ENCODE measurements at places on chromosomes 1 and 21.

DNA sequence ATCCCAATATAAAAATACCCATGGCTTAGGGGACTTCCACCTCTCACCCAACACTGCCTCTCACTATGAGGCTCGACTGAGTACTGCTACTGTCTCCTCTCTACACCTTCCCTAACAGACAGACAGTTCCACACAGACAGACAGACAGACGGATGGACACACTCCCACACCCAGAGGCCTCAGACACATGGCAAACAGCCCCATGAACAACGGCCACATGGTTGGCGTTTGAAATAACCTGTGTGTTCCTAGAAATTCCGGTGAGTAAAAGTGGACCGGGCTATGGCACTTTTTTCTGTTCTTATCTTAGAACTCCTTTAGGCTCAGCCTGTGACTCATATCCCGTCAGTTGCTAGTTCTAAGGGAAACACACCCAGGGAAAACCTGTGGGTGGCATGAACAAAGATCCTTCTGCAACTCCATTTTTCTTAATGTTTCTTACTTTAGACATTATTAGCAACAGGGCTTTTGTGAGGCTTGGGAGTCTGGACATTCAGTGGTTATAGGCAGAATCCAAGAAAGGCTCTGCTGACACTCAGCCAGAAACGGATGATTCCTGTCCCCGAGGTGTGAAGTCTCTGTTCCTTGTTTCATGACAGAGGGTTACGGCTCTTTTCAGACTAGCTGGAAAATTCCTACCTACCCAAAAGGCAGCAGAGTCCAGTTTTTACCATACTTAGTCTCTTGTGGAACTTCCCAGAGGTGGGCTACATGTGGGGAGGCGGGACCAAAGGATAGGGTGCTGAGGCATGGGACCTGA lies 90.5 kb upstream of the TLR5 start:
- DNase-seq: peak; percentile 61

GRCh38 chr1:36248250-36248894 lies 24.1 kb downstream of the THRAP3 start:
- peak; percentile 91 for DNase-seq

- DNase-seq: peak; percentile 45
These were observed 257.6 kb upstream of the USP24 start for GRCh38 chr1:55472784-55473183.

- peak; percentile 86 for DNase-seq
These were observed 77.9 kb downstream of the TENT5C start for GRCh38 chr1:117683571-117684285.

GRCh38 chr1:246800356-246800755 lies 76.1 kb downstream of the SCCPDH start:
- DNase-seq: no peak

- DNase-seq: peak; percentile 58
These were observed 47.3 kb downstream of the SELENOF start for GRCh38 chr1:86866665-86867064.

DNA sequence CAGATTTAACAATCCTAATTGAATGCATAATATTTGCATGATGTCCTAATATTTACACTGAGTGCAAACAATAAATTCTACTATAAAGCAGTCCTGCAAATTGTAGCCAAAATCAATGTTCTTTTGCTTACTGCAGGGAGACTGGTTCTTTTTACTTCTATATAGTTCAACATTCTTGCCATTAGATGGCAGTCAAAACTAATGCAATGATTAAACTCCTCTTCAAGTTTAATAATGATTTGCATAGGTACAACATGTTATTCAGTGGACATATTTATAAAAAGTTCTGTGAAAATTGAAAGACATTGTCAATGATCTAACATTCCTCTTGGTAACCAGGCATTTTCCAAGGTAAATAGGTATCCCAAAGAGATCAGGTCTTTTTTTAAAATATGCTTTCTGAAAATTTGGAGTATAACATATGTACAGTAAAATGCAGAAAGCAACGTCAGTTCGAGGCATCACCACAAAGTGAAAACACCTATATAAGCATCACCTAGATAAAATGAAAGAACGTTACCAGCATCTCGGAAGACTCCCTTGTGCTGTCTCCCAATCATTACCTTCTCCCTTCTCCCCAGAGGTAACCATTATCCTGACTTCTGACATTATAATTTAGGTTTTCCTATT lies 9.8 kb upstream of the FNBP1L start:
- peak; percentile 63 for DNase-seq

DNA sequence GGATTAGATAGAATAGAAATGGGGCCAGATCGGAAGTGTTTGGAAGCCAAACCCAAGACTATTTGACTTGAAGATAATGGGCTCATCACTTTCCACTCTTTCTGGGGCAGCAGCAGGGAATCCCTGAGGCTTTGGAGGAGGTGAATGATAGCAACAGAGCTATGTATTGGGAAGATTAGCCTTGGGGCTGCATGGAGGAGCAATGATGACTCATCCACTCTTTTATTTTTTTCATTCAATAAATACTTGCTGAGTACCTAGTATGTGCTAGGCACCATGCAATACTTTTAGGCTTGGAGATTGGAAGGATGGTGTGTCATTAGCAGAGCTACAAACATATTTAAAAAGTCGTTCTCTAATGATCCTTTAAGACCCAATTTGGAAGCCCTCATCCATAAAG lies 166.9 kb upstream of the FOXD3 start:
- DNase-seq: no peak

GRCh38 chr1:117436513-117436912 lies 69.3 kb downstream of the MAN1A2 start:
- no peak for DNase-seq

Data from AG10803 (cell line).